Osteoblast (primary cell): ENCODE measurements at places on chromosomes 11 and 22. TPM values are rescaled to one million over a fixed set of nuclear protein-coding genes. Genes with fewer than 3 reads are reported as not detected.

- peak; percentile 99 for DNase-seq
These were observed 57.1 kb downstream of the PARVB start for GRCh38 chr22:44080936-44081861.

GRCh38 chr11:21428796-21429195 is 759.4 kb downstream of the NELL1 start:
- no peak for DNase-seq

GRCh38 chr11:2222451-2222850 is 47.9 kb downstream of the ASCL2 start:
- DNase-seq: no peak

DNA sequence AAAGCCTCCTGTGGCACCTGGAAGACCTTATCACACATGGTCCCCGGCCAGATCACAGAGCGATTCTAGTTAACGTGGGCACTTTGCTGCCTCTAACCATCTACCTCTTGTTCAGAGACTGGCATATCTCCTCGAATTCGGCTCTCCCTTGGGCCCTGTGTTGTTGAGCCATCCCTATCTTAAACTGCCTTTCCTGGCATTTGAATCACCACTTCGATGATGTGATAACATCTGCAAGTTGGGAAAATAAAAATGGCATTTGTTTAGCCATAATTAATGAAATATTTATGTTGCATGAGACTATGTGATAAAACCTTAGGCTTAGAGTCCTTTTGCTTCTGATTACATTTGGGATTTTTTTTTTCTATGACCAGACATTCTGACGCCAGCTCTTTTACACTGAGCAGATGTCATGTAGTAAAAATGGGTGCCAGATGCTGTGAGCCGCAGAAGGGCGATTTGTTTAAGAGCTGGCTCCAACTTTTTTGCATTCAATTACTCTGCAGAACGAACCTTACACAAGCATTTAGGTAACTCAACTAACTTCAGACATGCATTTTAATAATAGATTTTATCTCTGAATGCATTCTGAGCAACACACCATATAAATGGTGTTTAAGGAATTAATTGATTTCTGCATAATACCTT is 58.5 kb upstream of the PARVA start:
- DNase-seq: no peak

GRCh38 chr11:107916671-107917241 is 11.5 kb upstream of the RAB39A start:
- no peak for DNase-seq

- DNase-seq: peak; percentile 89
These were observed 1.2 kb downstream of the KLHL35 start for GRCh38 chr11:75431533-75432525.

The CAVIN3 gene
- total RNA-seq: 271 and 314 TPM in 2 replicates

GRCh38 chr22:41557401-41558240 is 3.2 kb upstream of the CSDC2 start:
- peak; percentile 97 for DNase-seq
